ENCODE measurements at places on chromosomes 5 and 9.

DNA sequence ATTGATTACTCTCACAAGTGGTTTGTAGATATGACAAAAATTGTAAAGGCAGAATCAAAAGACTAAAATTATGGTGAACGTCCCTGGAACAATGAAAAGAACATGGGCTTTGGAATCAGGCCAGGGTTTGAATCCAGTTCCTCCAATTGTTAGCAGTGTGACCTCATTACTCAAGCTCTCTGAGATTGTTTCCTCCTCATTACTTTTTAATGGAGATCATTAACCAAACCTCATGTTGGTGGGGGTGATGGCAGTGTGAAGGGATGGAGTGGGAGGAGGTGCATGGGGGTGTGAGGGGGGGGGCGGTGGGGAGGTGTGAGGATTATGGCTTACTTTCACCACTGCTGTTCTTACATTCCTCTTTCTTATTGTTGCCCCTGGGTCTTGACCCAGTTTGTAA lies 44.1 kb upstream of the FOXE1 start:
- DNase-seq = no peak

DNA sequence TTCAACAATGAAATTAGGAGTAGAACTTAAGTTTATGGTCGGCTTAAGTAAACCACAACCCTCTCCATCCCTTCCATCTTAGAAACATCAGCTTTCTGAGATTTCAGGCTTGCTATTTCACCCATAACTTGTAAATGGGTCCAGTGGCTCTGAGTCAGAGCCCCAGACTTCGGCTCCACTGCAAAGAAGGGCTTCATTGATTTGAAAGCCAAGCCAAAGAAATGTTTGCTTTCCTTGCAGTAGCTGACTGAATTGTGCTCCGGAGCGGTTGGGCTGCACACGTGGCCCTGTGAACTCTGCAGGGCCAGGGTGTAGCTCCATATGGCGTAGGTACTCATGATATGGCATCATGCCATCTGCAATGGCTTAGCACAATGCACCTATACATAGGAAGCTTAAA lies 57.0 kb downstream of the NREP start:
- DNase-seq = no peak

- DNase-seq = no peak
Measured at GRCh38 chr9:79080536-79080935, 491.2 kb upstream of the TLE4 start.

DNA sequence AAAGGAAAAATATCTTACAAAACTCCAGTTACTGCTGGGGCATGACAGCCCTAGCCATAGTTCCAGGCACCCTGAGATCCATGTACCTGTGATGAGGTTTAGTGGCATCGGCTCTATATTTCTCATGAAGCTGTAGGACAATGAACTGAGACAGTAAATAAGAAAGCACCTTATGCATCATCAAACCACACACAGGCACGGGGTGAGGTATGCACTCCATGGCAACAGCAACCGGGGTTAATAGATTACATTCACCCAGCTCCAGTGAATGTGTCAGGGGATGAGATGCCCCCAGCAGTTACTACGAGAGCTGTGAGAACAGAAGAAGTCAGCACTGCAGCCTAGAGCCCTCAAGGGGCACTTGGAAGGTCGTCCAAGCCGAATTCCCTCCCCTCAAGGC lies 162.0 kb upstream of the S1PR3 start:
- DNase-seq = no peak

GRCh38 chr5:121919046-121919445 lies 42.7 kb upstream of the SRFBP1 start:
- no peak for DNase-seq

DNA sequence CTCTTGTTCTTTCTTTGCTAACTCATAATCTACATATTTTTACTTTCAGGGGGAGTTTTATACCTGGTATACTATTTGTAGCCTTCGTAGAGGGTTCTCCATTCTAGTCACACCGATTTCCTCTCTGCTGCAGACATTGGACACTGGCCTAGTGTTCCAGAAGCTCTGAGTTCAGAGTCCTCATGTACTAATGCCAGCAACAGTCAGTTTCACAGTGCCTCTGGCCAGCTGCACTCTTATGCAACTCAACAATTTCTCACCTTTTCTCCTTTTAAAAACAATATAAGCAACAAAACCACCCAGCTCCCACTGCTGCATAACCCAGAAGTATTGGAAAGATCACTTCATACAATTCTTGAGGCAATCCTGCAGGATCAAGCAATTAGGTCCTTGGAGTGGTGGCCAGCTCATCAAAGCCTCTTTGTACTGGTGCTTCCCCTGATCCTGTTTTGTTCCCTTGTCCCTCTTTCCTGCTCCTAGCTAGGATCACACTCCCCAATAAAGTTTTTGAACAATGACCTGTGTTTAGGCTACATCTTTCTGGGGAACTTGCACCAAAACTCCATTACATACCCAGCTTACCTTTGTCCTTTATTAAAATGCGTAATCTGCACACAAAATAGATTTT lies 98.1 kb upstream of the TUT7 start:
- DNase-seq = no peak

- no peak for DNase-seq
Measured at GRCh38 chr5:176473335-176474006, 25.3 kb downstream of the FAF2 start.

DNA sequence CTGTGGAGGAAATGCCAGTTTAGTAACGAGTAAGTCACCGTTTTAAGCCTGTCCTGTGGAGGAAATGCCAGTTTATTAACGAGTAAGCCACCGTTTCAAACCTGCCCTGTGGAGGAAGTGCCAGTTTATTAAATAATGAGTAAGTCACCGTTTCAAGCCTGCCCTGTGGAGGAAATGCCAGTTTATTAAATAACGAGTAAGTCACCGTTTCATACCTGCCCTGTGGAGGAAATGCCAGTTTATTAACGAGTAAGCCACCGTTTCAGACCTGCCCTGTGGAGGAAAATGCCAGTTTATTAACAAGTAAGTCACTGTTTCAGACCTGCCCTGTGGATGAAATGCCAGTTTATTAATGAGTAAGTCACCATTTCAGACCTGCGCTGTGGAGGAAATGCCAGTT lies 18.9 kb upstream of the PDCD6 start:
- no peak for DNase-seq

GRCh38 chr9:36924071-36924470 lies 110.0 kb downstream of the PAX5 start:
- no peak for DNase-seq

DNA sequence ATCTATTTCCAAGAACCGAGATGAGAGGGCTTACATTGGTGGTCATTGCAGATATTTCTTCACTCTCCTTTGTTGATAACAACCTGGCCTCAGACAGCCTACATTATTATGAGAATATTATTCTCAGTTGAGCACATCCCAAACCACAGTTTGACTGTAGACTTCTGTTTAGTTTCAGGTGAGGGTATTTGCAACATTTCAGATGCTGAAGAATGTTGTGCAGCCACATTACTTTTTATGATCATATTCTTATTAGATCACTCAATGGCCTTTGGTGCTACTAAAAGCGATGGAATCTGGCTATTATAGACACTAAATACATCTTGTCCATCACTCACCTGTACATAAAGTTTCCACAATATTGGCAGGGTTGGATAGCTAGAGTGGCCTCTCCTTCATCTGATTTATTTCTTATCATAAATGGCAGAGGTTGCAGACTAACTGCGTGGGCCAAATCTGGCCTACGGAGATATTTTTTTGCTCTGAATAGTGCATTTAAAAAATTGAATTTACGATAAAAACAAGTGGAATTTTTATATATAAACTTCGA lies 26.2 kb upstream of the RICTOR start:
- DNase-seq = no peak

GRCh38 chr5:82794876-82795275 lies 282.3 kb downstream of the TMEM167A start:
- DNase-seq = no peak

- no peak for DNase-seq
Measured at GRCh38 chr9:24258626-24259025, 287.1 kb downstream of the IZUMO3 start.

- no peak for DNase-seq
Measured at GRCh38 chr5:158698023-158698639, 401.6 kb downstream of the EBF1 start.

GRCh38 chr5:31846934-31847333 lies 208.0 kb downstream of the PDZD2 start:
- DNase-seq = no peak

DNA sequence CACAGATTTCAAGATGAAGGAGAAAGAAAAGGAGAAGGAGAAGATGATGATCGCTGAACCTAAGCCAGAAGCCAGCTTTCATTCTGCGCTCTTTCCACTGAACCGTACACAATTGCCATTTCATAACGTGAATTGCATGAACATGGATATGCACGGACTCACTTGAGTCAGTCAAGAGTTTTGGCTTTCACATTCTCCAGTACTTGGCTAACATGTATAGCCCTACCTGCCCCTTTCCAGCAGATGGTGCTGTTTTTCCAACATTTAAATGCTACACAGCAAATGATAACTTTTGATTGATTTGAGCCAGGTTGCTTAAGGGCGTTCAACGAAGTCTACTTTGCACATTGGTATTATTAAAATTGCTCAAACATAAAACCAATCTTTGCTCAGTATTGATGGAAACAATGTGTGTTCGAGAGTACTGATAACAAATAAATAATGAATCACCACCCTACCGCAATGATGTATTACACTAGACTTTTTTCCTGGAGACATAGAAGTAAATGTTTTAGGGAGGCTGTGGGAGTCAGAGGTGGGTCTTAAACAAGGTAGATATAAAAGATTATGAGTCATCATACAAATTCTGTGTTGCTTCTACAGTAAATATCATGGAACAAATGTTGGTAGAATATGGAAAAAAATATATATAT lies 196.4 kb downstream of the TRPM3 start:
- peak; percentile 11 for DNase-seq

- DNase-seq = no peak
Measured at GRCh38 chr5:168513861-168514428, 15.2 kb upstream of the FBLL1 start.

- DNase-seq = no peak
Measured at GRCh38 chr9:96877269-96877668, 23.0 kb upstream of the ZNF782 start.

DNA sequence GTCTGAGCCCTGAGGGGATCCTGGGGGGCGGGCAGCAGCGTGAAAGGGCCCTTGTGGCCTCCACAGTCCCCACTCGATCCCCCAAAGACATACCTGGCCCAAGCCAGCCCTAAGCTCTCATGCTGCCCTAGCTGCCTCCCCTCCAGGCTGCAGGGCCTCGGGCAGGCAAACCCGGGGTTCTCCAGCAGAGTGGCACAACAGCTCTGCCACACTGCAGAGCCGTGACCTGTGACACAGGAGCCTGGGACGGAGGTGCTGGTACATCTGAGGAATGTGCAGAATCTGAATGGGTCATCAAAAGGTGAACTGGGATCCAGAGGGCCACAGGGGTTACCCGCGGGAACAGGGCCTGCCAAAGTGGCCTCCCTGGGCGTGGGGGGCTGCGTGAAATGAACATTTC lies 163.2 kb downstream of the DAB2IP start:
- DNase-seq = no peak

DNA sequence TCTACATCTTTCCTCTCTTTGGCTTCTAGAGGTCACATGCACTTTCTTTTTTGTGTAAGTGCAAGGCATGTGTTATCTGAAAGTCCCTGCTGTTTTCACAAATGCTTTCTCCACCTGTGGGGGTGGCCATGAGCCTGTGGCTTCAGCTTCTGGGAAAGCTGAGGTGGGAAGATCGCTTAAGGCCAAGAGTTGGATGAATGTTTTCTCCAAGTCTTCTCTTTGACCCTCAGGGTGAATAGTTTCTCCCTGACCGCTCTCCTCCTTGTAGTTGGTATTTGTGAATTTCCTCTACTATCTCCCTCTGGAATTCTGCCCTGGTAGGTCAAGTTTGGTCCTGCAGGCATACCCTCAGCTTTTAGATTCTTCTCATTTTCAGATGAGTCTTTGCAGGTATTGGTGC lies 74.2 kb downstream of the UGCG start:
- no peak for DNase-seq

DNA sequence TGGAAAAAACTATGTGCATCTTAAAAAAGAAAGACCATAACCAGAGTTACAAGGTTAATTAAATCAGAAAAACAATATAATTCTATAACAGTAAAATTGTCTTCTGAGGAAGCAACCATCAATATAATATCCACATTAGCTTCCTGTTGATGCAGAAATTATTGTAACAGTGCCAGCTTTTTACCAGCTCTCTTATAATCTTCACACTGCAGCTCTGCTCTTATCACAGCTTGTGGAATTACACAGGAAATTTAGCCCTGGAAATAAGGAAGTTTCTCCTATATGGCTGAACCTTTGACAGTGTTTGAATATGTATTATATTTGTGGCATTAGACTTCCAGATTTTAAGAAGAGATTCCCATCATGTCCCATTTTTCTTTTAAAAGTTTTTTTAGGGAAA lies 49.1 kb upstream of the TEK start:
- DNase-seq = peak; percentile 3

DNA sequence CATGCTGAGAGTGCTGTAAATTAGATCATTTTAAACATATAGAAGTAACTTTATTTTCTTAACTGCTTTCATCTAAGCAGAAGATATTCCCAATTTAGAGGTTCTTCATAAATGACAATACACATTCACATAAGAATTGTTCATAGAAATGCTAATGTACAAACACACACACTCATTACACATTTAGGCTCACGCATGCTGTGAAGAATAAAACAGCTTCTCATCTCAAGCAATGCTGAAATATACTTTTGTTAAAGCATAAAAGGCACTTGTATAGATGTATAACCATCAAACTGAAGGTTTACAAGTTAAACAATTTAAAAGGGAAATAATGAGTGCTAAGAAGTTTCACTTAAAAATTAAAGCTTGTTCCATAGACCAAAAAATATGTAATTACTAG lies 18.1 kb upstream of the FTMT start:
- DNase-seq = no peak

DNA sequence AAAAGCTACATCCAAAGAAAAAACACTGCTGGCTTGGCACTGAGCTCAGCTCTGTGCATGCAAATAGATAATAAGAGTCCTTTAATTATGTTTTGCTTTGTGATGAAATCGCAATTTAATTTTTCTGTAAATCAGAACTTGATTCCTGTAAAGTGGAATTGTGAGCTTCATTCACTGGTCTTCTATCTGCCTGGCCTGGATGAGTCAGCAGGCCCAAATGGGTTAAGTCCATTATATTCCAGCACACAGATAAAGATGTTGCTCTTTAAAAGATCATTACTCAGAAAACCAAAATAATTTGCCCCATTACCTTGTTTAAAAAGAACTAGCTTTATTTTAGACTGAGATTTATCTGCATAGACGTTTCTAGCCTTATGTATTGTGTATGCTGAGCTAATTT lies 90.4 kb downstream of the CARTPT start:
- no peak for DNase-seq

- DNase-seq = no peak
Measured at GRCh38 chr5:143201589-143201988, 201.9 kb downstream of the NR3C1 start.

DNA sequence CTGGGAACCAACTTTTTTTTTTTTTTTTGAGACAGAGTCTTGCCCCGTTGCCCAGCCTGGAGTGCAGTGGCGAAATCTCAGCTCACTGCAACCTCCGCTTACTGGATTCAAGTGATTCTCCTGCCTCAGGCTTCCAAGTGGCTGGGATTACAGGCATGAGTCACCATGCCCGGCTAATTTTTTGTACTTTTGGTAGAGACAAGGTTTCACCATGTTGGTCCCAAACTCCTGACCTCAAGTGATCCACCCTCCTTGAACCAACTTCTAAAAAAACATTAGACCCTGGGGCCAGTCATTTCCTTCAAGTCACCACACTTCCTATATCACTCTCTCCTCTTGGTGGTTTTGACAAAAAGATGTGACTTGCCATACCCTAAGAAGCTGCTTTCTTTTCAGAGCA lies 10.9 kb upstream of the SHROOM1 start:
- no peak for DNase-seq
